NCI-H2171 (cell line): ENCODE measurements at places on chromosomes 2 and 18.

DNA sequence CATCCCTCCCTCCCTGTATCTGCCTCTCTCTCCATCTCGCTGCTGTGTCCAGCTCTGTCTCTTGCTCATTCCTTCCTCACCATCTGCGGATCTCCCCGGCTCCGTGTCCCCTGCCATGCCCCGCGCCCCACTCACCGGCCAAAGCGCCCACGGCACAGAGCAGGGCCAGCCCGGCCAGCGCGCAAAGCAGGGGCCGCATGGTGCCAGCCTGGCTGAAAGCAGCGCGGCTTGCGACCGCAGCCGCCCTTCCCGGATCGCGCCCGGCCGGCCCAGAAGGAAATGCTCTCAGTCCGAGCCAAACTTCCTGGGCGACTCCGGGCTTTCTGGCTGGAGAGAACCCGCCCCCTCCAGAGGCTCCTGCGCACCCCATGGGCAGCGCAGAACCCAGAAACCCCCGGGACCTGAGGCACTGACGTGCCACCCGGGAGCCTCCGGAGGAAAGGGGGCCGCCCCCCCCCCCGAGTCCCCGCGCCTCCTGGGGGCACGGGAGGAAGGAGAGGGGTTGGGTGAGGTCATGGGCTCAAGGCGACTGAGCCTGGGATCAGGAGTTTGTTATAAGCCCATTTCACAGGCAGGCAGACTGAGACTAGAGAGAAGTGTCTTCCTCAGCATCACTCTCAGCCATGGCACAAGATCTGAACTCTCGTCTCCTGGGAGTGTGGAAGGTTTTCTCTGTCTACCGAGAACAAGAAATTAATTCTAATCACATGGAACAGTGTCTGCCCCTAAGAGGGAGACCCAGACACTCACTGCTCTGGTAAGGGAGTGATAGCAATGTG lies 45.2 kb upstream of the RAB6C start:
- DNase-seq: no peak

DNA sequence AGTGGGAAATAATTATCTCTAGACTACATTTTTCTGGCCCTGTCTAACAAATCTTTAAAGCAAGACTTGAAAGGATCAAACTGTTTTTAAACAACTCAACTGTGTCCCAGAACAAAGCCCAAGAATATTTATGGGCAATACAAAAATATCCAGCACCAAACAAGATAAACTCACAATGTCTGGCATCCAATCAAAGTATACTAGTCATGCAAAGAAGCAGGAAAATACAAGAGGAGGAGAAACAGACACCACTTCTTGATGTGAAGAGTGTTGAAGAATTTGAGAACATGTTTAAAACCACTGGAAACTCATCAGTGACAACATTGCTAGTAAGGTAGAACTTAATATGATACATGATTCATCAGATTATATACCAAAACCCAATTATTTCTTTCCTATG lies 66.1 kb upstream of the CDC42EP3 start:
- no peak for DNase-seq

DNA sequence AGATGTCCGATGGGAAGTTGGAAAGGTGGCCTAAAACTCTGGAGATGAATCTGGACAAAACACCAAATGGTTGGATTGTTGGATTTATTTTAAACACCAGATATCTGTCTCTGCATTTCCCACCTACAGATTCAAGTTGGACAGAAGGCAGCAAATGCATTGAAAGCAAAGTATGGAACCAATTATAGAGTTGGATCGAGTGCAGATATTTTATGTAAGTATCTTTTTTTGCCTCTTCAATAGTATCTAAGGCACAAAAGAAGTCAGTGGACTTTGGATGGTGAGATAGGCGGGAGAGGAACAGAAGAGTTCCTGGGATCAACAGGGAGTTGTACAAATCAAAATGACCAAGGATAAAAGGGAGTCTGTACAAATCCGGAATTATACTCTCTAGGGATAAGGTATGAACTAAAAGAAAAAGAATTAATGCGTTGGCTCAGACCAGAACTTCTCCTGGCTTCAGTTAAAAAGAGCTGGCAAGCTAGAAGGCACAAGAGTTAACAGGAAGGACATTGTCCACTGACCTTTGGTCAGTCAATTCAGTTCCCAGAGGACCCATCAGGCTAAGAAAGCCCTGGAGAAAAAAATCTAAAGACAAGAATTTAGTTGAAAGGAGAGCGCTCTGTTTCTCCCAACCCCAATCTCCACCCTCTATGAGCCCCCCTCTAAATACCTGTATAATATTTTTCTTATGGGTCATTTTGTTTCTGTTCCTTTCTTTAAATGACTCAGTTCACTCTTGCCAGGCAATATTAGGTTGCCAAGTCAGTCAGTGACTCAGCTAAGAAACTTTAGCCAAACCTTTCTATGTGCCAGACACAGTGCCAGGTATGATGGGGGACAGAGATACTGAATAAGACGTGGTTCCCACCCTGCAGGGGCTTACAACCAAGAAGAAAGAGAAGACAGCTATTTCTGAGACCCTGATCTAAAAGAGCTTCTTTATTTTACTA lies 29.1 kb downstream of the CPO start:
- no peak for DNase-seq

- no peak for DNase-seq
Measured at GRCh38 chr18:80223581-80224148, 23.6 kb downstream of the PARD6G start.

GRCh38 chr2:47346-47725 lies 1.0 kb upstream of the FAM110C start:
- no peak for DNase-seq

GRCh38 chr2:137255990-137256389 lies 490.6 kb downstream of the THSD7B start:
- no peak for DNase-seq

DNA sequence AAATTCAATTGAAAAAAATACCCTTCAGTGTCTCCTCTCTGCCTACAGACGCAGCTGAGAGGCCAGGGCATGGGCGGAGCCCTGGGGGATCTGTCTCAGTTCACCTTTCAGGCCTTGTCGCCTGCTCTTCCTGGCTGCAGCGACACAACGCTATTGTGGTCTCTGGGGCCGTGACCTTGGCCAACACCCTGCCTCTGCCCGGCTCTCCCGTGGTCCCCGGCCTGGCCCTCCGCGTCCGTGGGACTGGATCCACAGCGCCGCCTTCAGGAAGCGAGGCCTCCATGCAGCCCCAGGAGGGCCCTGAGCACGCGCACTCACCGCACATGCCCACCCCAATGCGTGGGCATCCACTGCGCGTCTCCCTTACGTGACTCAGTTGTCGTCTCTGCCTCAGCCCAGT lies 81.1 kb downstream of the MRPS9 start:
- no peak for DNase-seq

- DNase-seq: no peak
Measured at GRCh38 chr2:158662421-158662820, 132.7 kb upstream of the DAPL1 start.

- DNase-seq: no peak
Measured at GRCh38 chr2:121663434-121663833, 14.2 kb upstream of the CLASP1 start.

GRCh38 chr2:112813280-112813966 lies 23.2 kb downstream of the IL1B start:
- no peak for DNase-seq

DNA sequence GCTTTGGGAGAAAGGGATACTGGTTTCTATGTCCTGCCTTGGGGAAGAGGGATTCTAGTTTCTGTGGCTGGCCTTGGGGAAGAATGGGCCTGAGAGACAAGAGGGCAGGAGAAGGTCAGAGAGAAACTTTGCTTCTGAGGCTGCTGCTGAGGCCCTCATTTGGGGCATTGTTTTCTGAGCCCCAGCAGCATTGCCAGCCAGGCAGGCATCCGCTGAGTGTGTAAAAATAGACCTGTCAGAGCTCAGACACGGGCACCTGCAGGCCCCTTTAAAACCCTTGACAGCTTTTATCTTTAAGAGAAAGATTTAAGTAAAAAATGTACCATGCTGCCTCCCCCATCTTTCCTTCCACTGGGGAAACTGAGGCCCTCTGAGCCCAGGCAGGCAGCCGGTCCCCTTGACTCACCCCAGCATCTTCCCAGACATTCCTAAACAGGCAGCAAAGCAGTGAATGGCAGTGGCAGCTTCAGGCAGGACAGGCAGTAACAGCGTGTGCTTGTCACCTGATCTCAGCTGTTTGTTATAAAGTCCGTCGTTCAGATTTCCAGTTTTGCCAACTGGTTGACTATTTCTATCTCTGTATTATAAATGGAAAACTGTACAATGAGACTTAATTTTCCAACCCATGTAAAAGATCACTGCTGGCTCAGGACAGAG lies 27.6 kb downstream of the MLPH start:
- DNase-seq: no peak

GRCh38 chr2:106943468-106944200 lies 57.7 kb upstream of the ST6GAL2 start:
- DNase-seq: no peak
